HFFc6 (cell line): ENCODE measurements at places on chromosomes 2 and 18.

- DNase-seq, result no peak
These were observed 5.1 kb downstream of the MTERF4 start for GRCh38 chr2:241096979-241097378.

DNA sequence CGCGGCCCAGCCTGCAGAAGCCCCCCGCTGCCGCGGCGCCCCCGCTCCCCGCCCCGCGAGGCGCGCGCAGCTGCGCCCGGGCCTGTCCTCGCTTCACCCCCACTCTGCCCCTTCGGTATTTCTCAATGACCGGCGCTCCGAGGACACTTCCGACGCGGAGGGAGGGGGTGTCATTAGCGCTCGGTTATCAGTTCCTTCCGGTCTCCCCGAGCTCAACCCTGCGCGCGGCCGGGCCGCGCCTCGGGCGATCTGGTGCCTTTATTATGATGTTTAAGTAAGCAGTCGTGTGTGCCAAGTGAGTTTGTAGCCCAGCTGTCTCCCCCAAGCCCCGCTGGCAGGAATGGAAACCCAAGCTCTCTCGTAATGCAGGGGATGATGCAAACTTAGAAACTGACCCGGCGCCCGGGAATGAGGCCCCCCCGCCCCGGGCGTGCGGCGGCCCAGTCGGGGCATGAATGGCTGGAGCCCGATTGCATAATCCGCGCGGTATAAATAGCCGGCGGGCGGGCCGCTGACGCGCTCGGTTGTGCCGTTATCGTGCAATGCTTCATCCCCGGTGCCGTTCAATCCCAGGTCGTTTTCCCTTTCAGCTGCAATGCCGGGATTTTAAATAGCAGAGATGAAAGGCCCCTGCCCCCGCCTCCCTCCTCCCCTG is 3.9 kb upstream of the SPRED2 start:
- DNase-seq, result peak; percentile 95

- no peak for DNase-seq
These were observed 134.5 kb downstream of the LRRTM1 start for GRCh38 chr2:80169811-80170594.

DNA sequence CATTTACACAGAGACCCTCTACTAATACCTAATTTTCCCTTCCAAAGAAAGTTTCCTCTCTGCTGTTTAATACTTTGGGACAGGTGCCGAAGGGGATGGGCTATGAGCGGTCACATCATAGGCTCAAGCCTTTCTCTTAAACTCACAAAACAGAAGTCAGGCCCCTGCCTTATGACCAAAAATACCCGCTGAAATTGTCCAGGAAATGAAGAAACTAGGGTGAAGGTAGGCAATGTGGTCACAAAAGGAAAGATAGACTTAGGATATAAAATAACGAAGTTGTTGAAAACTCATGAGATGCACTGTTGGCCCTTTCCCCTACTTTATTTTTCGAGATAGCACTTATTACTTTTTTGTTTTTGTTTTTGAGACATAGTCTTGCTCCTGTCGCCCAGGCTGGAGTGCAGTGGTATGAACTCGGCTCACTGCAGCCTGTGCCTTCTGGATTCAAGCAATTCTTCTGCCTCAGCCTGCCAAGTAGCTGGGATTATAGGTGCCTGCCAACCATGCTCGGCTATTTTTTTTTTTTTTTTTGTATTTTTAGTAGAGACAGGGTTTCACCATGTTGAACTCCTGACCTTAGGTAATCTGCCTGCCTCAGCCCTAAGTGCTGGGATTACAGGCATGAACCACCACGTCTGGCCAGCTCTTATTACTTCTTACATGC is 16.3 kb downstream of the SLC8A1 start:
- no peak for DNase-seq

- no peak for DNase-seq
These were observed 86.5 kb downstream of the TANC1 start for GRCh38 chr2:159054985-159055384.

DNA sequence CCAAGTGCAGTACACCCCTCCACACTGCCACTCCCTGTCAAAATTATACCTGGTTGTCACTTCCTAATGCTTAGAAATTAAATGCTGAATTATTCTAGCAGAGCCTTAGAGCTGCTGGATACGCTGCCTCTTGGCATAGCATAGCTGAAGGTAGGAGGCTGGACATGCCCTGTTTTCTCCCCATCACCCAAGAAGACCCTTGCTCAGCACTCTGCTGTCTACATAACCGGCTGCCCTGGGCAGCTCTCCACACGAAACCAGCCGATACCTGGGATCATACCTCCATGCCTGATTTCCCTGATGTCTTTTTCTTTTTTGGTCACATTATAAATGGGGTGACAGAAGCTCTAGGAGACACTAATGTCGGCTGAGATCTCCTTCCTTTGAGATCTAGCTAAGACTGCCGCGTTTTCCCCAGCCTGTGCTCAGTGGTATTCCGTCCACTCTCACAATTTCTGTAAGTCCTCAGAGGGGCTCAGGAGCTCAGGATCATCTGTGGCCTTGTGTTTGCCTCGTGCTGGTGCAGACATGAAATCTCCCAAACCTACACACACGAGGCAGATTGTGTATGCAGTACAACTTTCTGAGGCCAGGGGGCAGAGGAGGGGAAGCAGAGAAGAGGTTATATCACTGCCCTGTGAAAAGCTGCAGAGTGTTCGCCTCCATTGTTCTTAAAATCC is 13.5 kb upstream of the ZAP70 start:
- peak; percentile 60 for DNase-seq

DNA sequence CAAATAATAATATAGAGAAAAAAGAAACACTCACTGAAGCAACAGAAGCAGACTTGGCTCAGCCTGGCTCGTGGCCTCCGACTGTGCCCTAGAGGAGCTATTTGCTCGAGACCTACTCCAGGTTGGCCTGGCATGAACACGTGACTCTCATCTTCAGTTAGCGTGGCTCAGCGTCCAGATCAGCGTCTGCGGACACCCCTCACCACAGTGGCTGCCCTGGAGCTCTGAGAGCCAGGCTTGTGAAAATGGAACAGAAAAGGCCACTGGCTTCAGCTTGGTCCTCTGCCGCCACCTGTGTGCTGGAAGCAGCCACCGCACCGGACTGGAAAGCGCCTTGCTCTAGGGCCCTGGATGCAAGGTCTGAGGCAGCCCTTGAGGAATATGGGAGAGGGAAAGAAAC is 1184.0 kb upstream of the GYPC start:
- DNase-seq, result no peak

DNA sequence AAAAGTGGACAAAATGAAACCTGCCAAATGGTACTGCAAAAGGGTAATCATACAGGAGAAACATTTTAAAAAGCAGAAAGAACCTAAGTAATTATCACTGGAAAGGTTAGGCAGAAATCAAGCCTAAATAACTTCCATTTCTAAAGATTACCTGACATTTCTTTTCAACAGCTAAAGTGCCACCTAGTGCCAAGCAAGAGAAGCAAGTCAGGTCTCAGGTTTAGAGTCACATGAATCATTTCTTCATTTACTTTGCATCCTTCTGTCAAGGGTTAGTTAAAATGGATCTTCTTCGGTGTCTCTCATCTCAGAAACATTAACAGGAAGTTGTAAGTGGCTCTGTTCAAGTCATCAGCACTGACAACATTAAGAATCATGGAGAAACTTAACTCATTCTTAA is 90.3 kb downstream of the AKAIN1 start:
- DNase-seq, result no peak

DNA sequence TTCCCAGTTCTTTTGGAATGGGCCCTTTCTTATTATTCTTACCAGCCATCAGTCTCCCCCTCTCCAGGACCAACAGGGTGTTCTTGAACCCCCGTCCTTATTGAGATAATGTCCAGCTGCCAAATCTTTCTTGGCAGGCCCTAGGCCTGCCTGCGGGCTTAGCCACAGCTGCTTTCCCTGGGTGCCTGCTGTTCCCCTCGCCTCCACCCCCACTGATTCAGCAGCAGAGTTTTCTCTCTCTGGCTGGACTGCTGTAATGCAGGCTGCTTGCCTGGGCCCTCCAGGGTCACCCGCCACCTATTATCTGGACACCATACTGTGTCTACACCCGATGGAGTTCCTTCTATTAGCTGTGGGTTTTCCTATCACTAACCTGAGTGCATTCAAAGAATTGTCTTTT is 395.4 kb upstream of the ATP5MC3 start:
- DNase-seq, result no peak

- no peak for DNase-seq
These were observed 272.2 kb downstream of the OSR1 start for GRCh38 chr2:19086231-19086651.

DNA sequence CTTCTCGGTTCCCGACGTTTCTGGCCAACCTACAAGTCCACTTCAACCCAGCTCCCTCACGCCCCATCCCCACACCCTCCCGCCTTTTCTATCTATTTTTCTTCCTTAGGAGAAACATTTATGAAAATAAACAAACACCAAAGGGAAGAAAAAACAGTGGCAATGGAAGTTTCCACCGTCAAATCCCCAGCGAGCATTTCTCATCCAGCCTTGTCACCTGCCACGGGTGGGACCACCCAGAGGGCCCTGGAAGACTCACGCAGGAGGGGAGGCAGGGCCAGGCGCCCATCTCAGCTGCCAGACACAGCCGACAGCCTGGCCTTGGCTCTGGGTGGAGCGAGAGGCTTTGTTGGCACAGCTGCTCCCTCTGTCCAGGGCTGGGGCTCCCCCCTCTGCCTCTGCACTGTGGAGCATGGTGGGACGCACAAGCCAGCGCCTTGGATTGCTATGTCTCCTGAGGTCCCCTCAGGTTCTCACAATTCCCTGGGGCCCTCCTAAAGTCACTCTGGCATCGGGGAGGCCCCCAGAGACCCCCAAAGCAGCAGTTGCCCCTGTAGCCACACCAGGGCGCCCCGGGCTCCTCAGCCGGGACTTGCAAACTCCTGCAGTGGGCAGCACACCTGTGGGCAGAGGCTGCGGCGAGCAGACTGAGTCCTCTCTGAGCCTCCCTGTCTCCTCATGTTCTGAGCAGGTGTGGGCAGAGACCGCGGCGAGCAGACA is 395.7 kb upstream of the SALL3 start:
- DNase-seq, result no peak

DNA sequence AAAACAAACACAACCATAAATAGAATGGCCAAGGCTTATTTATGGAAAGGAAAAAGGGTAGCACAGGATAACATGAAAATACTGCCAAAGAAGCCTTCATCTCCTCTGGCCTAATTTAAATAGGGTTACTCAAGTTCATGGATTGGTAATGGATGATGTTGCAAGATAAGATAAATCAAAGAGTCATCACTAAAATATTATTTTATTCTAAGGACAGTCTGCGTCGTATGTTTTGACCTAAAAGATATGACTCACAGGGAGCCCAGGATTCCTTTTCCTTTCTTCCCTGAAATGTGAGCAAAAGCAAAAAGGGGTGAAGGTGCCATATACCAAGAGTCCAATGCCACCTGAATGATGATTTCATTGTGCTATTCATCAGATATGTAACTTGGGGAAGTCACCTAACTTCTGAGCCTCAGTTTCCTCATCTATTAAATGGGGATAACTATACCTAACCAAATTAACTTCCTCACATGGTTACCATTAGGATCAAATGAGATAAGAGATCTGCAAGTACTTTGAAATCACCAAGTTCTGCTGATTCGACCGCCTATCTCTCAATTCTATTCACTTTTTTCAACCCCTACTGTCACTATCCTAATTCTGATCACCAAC is 137.7 kb downstream of the THADA start:
- peak; percentile 73 for DNase-seq

- peak; percentile 57 for DNase-seq
These were observed 112.8 kb upstream of the MAP3K20 start for GRCh38 chr2:172962824-172963223.

DNA sequence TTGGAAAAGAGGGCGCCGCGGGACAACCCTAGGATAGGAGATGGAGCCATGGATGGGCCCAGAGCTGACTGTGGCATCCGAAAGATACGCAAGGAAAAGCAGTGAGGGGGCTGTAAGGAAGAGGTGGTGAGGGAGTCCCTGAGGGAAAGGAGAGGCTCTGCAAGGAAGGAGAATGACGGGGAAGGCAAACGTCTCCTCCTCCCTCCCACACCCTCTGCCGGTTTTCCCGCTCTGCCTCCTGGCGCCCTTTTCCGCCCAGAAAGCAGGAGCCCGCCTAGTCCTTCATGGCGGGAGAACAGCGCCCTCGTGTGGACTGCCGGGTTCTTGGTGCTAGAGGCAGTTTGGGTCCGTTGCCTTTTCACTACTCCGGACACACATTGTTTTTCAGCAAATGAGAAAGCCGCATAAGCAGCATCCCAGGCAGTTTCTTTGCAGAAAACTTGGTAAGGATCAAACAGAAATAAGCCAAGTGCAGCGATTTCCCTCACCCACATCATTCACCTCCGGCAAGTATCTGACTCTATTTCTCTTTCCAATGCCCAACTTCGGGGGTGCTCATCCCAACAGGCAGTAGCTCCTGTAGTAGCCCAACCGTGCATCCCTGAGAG is 200.4 kb downstream of the INO80D start:
- peak; percentile 60 for DNase-seq

DNA sequence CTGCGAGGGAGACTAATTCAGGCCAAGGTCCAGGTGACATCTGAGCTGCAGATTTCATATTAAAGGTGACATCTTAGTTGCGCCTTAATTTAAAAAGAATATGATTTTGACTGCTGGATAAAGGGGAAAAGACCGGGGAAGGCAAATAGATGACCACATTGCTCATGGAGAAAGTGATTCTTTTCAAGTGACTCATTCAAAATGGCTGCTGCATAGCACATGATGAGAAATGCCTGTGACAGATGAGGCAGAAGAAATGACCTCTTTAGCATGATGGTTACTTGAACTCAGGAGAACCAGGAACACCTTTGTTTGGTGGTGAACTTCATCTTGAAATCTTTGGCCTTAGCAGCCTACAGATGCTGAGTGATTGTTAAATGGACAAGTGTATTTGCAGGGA is 385.8 kb upstream of the TRIB2 start:
- DNase-seq, result peak; percentile 63

DNA sequence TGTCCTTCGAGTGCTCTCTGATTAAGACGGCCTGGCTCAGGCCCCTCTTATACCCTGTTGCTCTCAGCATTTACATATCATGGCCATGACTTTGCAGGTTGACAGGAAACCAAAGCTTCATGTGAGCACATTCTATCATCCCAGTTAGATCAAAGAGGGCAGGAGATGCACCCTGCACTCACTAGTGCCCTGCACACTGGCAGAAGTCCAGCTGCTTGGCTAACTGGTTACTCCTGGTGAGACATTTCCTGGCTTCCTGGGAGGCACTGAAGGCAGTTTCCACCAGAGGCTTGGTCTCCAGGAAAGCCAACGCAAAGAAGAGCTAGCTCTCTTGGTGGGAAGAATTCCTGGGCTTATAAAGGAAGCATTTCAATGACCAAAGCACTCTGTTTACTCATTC is 66.3 kb downstream of the LIPG start:
- DNase-seq, result no peak

DNA sequence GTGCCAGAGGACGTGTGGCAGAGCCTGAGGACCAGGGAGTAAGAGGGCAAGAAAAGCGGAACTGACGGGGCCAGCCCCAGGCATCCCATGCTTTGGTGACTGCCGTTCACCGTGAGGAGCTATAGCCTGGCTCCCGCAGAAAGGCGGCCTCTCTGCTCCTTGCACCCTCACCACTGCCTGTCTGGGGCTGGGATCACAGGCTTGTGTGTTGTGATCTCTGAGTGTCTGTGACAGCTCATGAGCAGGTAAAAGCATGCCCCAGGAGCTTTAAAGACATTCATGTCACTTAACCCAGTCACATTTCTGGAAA is 266.8 kb upstream of the RAB6C start:
- DNase-seq, result no peak

- no peak for DNase-seq
These were observed 178.0 kb downstream of the MTCL1 start for GRCh38 chr18:8883409-8883668.

- no peak for DNase-seq
These were observed 243.3 kb upstream of the KCNJ3 start for GRCh38 chr2:154455166-154455565.
